CD4-positive, alpha-beta T cell treated with Interleukin-12 subunit alpha and Interleukin-12 subunit beta, for 1 hour (primary cell): ENCODE measurements at places on chromosomes 2 and 18.

DNA sequence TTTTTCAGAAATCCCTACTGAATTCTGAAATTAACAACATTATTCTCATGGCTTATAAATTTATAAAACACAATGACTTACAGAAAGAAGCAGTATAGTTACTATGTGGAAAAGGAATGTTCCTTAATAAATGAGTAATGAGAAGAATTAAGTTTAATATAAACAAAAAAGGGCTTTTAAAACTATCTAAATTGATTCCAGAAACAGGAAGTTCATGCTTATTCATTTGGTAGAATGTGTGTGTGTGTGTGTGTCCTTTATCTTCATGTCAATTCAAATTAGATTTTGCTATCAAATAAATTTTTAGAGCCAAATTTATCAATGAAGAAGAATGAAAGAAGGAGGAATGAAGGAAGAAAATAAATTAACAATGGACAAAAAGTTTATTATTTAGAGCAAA is 440.8 kb upstream of the LRRTM4 start:
- DNase-seq: no peak

GRCh38 chr2:225173909-225174308 is 131.6 kb upstream of the DOCK10 start:
- no peak for DNase-seq

DNA sequence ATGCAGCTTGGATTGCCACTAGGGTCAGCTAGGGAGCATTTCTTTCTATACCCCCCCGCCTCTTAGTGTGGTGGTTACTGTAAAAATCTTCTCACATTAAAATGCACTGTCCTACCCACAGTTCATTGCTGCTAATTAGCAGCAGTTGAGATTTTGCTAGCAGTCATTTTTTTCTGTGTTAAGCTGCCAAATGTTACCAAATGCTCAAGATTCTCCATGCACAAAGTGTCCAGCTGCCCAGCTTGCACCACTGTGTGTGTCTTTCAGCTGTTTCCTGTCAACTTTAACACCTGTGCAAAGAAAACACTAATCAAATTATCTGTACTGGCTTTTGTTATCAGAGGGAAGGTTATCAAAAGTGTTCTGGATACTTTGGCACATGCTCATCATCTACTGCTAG is 679.3 kb downstream of the NR4A2 start:
- no peak for DNase-seq

GRCh38 chr2:5453220-5454050 is 238.7 kb upstream of the SOX11 start:
- no peak for DNase-seq

DNA sequence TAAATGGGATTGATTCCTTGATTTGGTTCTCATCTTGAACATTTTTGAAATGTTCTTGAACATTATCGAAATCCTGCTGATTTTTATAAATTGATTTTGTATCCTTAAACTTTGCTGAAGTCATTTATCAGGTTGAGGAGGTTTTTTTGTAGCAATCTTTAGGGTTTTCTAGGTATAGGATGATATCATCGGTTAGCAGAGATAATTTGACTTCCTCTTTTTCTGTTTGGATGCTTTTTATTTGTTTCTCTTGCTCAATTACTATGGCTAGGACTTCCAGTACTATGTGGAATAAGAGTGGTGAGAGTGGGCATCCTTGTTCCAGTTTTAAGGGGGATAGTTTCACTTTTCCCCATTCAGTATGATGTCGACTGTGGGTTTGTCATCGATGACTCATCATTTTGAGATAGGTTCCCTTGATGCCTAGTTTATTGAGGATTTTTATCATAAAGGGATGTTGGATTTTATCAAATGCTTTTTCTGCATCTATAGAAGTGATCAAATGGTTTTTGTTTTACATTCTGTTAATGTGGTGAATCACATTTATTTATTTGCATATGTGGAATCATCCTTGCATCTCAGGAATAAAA is 201.5 kb upstream of the ZSWIM2 start:
- DNase-seq: no peak

DNA sequence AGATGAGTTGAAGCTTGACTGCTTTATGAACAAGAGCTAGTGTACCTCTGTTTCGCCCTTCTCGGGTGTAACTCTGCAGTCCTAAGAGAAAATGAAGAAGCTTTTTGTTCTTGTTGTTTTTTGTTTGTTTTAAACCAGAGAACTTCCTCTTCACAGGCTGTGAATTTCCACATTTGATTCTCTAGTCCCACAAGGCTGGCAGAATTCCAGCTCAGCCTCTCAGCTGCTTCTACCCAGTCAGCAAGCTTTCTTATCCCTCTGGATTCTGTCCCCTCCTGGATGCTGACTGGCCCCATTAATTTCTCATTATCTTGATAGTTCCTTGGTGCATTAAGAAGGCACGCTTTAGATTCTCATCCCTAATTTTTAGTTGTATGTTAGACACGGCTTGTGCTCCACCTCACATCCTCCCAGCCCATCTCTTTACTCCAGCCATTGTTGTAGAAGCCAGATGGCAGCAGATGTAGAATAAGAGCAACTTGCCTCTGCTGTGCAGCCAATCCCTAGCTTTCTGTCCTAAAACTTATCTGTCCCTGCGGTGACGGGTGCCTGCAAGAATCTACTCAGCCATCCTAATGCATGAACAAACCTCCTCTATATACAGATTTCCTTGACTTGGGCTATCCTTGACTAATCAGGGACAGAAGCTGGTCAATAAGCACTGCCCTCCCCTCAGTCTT is 12.3 kb upstream of the RESP18 start:
- no peak for DNase-seq

DNA sequence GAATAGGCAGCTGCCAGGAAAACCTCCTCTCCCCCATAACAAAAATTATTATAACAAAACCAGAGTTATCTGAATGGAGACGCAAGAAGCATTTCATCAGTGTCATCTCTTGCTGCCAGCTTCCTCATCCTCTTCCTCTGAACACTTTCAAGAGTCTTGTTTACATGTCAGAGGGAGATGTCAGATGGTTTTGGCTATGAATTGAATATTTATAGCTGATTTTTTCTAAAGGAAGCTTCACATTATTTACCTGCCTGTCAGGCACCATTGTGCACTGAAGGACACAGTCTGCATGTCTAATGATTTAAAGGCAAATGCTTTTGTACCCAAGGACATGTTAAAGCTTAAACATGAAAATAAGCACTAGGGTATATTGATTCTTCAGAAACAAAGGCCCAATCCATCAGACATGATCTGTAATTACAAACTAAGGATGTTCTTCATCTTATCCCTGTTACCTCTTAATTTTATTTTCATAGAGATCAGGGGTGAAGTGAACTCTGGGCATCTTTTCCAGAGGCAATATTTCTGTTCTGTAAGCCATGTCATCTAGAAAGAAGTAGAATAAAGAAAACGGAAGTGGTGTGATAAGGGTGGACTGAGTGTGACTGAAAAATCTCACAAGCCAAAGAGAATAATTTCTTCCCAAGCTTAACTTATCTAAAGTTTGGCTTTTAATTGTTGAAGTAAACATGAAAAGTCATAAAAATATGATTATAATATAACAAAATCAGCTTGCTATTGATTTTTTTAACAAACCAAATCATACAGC is 168.7 kb downstream of the ANKRD44 start:
- no peak for DNase-seq

DNA sequence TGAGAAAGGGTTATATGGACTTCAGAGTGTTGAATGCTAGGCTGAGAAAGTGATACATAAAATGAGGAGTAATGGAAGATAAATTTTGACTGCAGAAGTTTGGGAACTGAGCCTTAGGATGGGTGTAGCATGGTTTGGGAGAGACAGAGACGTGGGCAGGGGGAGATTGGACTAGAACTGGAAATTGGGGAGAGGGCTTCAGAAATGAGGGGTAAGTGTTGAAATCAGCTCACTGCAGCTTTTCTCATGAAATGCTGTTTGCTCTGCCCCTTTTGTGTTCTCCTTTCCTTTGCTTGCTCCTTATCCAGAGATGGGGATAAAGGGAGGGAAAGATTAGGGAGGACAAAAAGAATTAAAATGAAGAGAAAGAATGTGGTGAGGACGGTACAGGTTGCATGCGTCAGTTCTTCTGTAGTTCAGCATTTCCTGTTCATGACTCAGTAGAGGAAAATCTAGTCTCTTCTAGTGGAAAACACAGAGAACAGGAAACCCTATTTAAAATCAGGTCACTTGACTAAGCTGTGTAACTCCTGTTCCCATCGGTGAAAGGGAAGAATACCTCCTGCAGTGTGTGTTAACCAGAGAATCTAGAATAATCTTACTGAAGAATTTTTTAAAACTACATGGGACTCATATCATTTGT is 105.6 kb downstream of the CRIM1 start:
- peak; percentile 13 for DNase-seq

- no peak for DNase-seq
Observed at GRCh38 chr2:608711-609110, 68.5 kb downstream of the TMEM18 start.
